CD4-positive, alpha-beta T cell treated with Interferon gamma for 1 hour (primary cell): ENCODE measurements at places on chromosomes 5 and 9.

- DNase-seq, result no peak
Measured at GRCh38 chr5:32630867-32631491, 45.6 kb downstream of the SUB1 start.

DNA sequence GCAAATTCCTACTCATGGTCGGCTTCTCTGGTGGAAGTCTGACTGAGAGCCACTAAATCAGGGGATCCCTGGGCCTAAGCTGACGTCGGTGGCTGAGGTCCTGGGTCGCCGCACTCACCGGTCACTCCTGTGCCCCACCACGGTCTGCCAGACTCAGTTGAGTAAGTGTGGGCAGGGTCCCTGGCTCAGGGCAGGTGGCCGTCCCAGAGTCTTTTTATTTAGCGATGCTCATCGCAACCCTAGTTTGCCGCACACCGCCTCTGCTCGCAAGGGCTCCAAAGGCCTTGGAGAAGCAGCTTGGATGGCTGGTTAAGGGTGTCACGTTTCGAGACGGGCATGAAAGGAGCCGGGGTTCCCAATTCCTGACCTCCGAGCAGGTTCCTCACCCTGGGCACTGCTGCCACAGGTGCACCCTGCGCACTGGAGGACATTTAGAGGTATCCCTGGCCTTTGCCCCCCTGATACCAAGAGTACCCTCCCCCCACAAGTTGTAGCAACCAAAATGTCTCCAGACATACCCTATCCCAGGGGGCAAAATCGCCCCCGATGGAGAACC is 59.9 kb downstream of the NSUN2 start:
- no peak for DNase-seq

GRCh38 chr5:76544268-76544926 is 78.8 kb downstream of the F2RL2 start:
- DNase-seq, result peak; percentile 65

- no peak for DNase-seq
Measured at GRCh38 chr9:17135295-17136160, 688 bp downstream of the CNTLN start.

- no peak for DNase-seq
Measured at GRCh38 chr5:110977915-110978314, 93.6 kb upstream of the TSLP start.

- DNase-seq, result no peak
Measured at GRCh38 chr5:132180134-132180745, 47.4 kb downstream of the P4HA2 start.

DNA sequence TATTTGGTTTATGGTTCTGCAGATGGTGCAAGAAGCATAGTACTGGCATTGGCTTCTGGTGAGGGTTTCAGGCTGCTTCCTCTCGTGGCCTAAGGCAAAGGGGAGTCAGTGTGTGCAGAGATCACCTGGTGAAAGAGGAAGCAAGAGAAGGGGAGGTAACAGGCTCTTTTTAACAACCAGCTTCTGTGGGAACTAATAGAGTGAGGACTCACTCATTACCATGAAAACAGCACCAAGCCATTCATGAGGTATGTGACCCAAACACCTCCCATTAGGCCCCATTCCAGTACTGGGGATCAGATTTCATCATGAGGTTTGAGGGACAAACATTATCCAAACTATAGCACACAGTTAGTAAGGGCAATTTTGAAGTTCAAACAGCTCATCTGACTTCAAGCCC is 263.5 kb downstream of the TMEM38B start:
- DNase-seq, result no peak

DNA sequence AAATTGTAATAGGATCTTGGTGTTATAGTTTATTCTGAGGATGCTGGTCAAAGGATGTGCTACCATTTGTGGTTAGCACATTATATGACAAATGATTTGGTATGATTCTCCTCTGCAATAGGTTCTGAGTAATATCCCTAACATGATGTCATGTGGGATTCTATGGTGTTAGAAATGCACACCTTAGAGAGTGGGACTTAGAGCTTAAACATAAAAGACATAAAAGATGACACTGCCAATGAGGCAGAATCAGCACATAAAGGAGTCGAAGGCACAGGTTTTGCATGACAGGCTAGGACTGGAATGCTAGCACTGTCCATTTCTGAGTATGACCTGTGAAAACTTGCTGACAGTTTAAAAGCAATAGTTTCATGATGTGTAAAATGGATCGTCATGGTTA is 100.4 kb downstream of the OSTF1 start:
- DNase-seq, result no peak

GRCh38 chr9:108546215-108546614 is 309.6 kb downstream of the ACTL7B start:
- DNase-seq, result no peak

- no peak for DNase-seq
Measured at GRCh38 chr9:23554686-23555085, 271.4 kb downstream of the ELAVL2 start.

DNA sequence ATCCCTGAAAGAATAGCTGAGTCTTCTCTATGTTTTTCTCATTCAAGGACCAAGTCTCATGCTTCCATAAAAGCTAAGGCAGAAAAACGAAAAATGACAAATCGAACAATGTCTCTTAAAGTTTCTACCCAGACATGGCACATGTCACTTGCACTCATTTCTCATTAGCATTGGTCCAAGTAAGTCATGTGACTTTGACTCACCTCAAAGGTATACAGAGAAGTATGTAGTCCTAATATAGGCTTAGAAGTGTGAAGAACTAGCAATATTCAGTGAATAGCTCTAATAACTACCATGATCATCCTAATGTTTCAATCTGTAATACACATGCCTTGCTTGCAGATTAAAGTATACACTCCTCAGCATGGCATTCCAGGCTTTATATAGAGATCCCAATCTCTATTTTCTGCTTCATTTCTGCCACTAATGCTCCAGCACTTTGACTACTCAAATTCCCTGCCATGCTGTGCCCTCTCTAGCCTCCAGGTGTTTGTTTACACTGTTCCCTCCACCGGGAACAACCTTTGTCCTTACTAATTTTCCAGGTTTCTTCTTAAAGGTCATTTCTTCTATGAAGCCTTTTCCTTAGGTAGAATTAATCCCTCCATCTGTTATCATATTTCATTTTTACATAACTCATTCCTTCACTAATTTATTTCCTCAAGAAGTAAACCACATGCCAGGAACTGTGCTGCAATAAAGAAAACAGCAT is 98.9 kb downstream of the CEMIP2 start:
- no peak for DNase-seq

DNA sequence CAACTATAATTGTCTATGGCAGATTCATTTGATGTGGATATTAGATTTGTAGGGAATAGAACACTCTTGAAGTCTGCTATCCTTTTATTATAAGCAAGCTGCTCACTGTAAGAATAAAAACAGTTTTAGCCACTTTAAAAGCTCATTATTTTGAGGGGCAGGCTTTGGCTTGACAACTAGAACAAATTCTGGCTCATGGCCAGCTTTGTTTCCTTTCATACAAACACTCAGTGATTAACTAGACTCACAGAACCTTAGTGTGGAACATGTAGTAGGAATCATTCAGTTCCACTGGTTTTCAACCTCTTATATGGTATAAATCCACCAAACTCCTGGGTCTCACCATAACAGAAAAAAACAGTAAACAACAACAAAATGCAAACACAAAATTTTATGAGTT is 27.4 kb upstream of the CEP120 start:
- no peak for DNase-seq

- no peak for DNase-seq
Measured at GRCh38 chr9:29211580-29212396, 1638.5 kb upstream of the C9orf72 start.

DNA sequence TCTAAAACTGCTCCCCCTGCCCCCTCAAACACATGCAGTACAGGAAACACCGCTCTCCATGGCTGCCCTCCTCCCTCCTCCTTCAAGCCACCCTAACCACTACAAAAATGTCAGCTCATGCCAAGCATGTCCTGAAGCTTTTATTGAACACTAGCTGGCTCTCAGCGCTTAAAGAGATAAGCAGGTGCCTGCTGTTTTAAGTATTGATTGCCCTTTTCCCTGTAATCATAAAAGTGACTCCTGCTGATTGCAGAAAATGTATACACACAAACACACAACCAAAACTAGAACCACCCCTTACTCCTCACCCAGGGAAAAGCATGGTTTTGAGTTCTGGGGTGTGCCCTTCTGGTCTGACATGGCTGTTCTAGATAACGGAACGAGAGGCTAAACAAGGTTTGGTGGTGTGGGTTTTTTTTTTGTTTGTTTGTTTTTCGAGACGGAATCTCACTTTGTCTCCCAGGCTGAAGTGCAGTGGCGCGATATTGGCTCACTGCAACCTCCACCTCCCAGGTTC is 3.7 kb upstream of the UCK1 start:
- peak; percentile 4 for DNase-seq

DNA sequence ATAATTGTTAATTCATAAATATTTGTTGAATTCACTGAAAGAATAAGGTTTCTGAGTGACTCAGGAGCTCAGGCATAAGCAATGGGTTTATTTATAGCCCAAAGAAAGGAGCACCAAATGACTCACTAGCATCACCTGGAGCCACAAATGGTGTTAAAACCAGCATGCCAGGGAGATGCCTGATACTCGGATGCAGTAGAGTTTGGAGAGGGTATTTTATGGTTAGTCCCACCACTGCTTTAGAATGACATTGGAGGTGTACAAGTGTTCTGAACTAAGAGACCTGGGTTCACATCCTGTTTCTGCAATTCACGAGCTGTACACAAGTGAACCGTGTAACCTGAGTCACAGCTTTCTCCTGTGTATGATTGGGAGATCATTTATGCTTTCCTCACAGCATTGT is 25.2 kb downstream of the CCL28 start:
- DNase-seq, result no peak
